Endothelial cell of umbilical vein (primary cell): ENCODE measurements at places on chromosomes 11 and 22. TPM values are rescaled to one million over a fixed set of nuclear protein-coding genes. Genes with fewer than 3 reads are reported as not detected.

OR4C13 gene
- total RNA-seq = not detected in 2 replicates

OR51T1 gene
- total RNA-seq = not detected in 2 replicates

GRCh38 chr11:126716456-126717083 is 284.0 kb downstream of the KIRREL3 start:
- DNase-seq = no peak
- H3K4me1 ChIP-seq = no peaks in the 10 kb centered on the region
- H3K4me3 ChIP-seq = no peak overlapping the region
- no peak overlapping the region for H3K27ac ChIP-seq

GRCh38 chr11:119795690-119796089 is 66.7 kb upstream of the NECTIN1 start:
- H3K36me3 ChIP-seq = no peaks in the 10 kb centered on the region
- no peaks in the 10 kb centered on the region for H3K27me3 ChIP-seq
- H3K27ac ChIP-seq = no peak overlapping the region
- no peak overlapping the region for H3K4me3 ChIP-seq

CNIH2 gene
- 0.78 and 1.2 TPM in 2 replicates for total RNA-seq

DNA sequence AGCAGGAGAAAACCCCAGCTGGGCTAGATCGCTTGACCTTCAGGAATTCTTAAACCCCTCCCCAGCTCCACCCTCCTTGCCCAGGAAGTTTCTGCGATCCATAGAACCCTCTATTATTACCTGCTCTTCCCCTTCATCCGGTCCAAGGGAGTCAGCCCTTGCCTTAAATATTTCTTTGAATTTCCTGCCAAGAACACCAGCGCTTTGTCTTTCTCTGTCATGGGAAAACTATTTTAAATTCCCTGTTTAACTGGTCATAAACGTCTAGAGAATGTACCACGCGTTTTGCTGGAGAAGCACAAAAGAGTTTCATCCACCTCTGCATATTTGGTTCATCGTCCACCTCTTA is 496 bp upstream of the TRAF6 start:
- no peaks in the 10 kb centered on the region for H3K27me3 ChIP-seq
- peak overlapping the region; percentile 50 for H3K27ac ChIP-seq
- no peaks in the 10 kb centered on the region for H3K36me3 ChIP-seq

HSPB2 gene
- total RNA-seq = not detected in 2 replicates

DNA sequence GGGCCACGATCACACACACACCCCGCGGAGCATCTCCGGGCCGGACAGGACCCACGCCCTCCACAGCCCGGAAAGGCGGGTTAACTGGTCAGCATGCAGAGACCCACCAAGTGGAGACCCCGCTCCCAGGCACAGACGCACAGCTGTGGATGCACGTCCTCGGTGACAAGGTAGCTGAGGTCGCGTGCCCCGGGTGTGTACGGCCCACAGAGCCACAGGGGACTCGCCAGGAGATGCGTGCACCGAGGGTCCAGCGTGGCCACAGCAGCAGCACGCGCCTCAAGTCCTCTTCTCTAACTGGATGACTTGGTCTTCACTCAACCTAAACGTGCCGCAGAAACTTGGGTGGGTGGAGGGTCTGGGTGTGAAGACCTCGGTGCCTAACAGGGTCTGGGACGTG is 5.5 kb downstream of the H19 start:
- no peaks in the 10 kb centered on the region for H3K36me3 ChIP-seq
- H3K4me3 ChIP-seq = no peak overlapping the region
- no peaks in the 10 kb centered on the region for H3K27me3 ChIP-seq
- DNase-seq = no peak
- H3K4me1 ChIP-seq = no peaks in the 10 kb centered on the region
- no peak overlapping the region for H3K27ac ChIP-seq

GRCh38 chr11:8705146-8705545 is 22.6 kb downstream of the RPL27A start:
- peaks cover 3% of the 10 kb centered on the region for H3K4me1 ChIP-seq
- no peak overlapping the region for H3K27ac ChIP-seq
- DNase-seq = no peak
- H3K36me3 ChIP-seq = no peaks in the 10 kb centered on the region

- H3K4me3 ChIP-seq = no peak overlapping the region
- H3K4me1 ChIP-seq = peaks cover 5% of the 10 kb centered on the region
- peaks cover 8% of the 10 kb centered on the region for H3K27me3 ChIP-seq
- no peak overlapping the region for H3K27ac ChIP-seq
These were observed 61.4 kb downstream of the LIF start for GRCh38 chr22:30185129-30185528.

OR6T1 gene
- total RNA-seq = not detected in 2 replicates

- H3K4me3 ChIP-seq = no peak overlapping the region
- DNase-seq = no peak
These were observed 11.2 kb upstream of the LYVE1 start for GRCh38 chr11:10579700-10580099.

DNA sequence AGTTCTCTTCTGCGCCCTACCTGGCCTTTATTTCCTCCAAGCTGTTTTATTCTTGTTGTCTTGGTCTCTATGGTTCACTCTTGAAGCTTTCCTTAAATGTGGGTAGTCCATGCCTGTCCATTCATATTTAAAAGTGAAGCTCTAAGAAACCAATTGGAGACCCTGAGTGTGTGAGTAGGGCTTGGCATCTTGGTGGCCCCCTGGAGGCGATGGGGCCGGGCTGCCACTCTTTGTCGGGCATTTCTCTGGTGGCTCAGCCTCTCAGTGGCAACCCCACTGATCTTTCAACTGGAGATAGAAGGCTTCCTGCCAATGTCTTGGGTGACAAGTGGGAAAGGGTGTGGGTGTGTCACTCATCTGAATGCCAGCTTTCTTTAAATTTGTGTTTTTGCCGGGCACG is 9.1 kb downstream of the TRPT1 start:
- H3K27ac ChIP-seq = no peak overlapping the region
- no peak for DNase-seq
- no peaks in the 10 kb centered on the region for H3K27me3 ChIP-seq
- no peaks in the 10 kb centered on the region for H3K36me3 ChIP-seq
- H3K4me1 ChIP-seq = no peaks in the 10 kb centered on the region

DNA sequence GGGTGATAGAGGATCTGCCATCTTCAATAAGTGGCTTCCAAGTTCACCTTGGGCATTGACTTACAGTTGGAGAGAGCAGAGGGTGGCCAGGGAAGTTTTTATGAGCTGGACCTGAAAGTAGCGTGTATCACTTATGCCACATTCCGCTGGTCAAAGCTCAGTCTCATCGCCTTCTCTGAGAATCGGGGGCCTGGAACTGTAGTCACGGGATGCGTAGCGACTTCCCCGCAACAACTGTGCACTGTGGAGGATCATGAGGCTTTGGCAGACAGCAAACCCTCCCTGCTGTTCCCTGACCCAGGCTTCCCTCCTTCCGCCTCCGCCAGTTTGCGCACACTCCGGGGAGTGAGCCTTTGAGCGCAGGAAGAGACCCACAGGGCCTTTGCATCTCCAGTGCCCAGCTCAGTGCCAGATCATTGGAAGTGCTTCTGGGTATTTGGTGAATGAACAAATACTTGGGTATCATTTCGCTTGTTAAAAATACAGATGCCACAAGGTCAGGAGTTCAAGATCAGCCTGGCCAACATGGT is 95.5 kb downstream of the CEP164 start:
- no peaks in the 10 kb centered on the region for H3K27me3 ChIP-seq
- H3K36me3 ChIP-seq = no peaks in the 10 kb centered on the region
- DNase-seq = no peak
- no peaks in the 10 kb centered on the region for H3K4me1 ChIP-seq
- no peak overlapping the region for H3K4me3 ChIP-seq

DNA sequence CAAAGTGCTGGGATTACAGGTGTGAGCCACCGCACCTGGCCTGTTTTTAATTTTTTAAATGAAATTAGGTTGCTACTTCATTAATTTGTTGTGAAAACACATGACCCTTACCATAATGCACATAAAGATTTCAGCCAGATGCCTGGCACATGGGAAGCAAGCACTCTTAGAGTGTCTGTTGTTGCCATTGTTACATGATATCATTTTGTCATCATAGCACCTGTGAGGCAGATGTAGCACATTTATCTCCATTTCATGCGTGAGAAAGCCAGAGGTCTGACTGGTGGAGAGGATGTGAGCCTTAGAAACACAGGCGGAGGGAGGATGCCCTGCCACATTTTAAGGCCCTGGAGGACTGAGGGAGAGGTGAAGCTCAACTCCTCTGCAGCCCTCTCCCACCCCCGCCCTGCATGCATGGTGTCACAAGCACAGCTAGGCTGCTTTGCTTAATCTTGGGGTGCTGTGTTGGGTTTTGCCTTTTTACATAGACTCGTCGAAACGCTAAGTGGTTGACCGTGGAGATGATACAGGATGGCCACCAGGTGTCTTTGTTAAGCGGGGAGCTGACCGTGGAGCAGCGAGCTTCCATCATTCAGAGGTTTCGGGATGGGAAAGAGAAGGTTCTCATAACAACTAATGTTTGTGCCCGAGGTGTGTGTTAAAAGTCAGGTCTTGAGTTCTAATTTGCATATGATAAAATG is 14.0 kb downstream of the DDX25 start:
- no peak for DNase-seq
- H3K36me3 ChIP-seq = no peaks in the 10 kb centered on the region
- no peak overlapping the region for H3K4me3 ChIP-seq
- no peaks in the 10 kb centered on the region for H3K27me3 ChIP-seq
- H3K27ac ChIP-seq = no peak overlapping the region

GRCh38 chr11:118923721-118924587 is 1.8 kb downstream of the BCL9L start:
- H3K36me3 ChIP-seq = no peaks in the 10 kb centered on the region
- no peak overlapping the region for H3K27ac ChIP-seq
- H3K27me3 ChIP-seq = no peaks in the 10 kb centered on the region
- no peak for DNase-seq

DNA sequence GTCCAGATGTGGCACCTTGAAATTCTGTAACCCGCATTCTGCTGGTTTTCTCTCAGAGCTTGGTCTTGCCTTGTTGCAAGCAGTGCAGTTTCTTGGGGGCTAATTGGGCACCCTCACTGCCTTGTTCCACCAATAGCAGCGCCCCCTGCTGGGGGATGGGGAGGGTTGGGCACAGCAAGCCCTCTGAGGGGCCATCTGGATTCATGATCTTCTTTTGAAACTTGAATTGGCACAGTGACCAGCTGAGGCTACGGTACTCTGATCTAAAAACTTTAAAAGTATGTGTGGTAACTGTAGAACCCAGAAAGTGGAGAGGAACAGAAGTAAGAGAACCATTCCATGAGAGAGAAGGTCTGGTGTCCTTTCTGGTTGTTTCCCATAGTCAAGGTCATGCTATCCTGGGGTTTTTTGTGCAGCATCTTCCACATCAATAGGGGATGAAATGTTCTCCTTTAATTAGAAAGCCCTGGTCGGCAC is 64.2 kb downstream of the MED15 start:
- no peaks in the 10 kb centered on the region for H3K4me1 ChIP-seq
- no peak overlapping the region for H3K27ac ChIP-seq
- H3K27me3 ChIP-seq = no peaks in the 10 kb centered on the region
- peak; percentile 42 for DNase-seq

- DNase-seq = peak; percentile 44
- H3K27ac ChIP-seq = no peak overlapping the region
- no peaks in the 10 kb centered on the region for H3K36me3 ChIP-seq
These were observed 40.9 kb downstream of the ZC3H12C start for GRCh38 chr11:110134110-110134509.

ELMOD1 gene
- 0.53 and 2.4 TPM in 2 replicates for total RNA-seq

DNA sequence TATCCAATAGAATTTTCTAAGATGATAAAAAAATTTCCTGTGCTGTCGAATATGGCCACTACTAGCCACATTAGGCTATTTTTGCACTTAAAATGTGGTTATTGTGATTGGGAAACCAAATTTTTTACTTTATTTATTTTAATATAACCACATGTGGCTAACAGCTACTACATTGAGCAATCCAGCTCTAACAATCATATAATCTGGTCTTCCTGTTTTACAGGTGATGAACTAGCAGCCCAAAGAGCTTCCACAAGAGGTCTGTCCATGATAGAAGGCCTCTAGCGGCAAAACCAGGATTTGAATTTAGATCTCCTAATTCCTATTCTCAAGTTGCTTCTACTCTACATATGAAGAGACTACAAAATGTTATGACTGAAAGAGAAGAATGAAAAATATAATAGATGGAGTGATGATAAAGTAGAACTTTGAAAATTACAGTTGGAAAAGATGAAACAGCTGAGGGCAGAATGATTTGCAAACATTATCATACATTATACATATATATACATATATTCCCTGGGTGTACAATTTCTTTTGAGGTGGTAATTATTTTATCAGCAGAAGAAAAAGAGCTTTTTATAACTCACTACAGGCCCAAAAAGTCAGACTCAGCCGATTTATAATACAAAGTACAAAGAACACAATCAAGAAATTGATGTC is 363.5 kb upstream of the PITPNB start:
- no peaks in the 10 kb centered on the region for H3K36me3 ChIP-seq
- H3K4me1 ChIP-seq = peaks cover 13% of the 10 kb centered on the region
- no peak overlapping the region for H3K4me3 ChIP-seq
- H3K27ac ChIP-seq = no peak overlapping the region
- H3K27me3 ChIP-seq = no peaks in the 10 kb centered on the region
- DNase-seq = no peak

- no peak for DNase-seq
- H3K36me3 ChIP-seq = no peaks in the 10 kb centered on the region
- H3K4me1 ChIP-seq = peaks cover 28% of the 10 kb centered on the region
- H3K4me3 ChIP-seq = no peak overlapping the region
These were observed 29.2 kb downstream of the ADAMTS15 start for GRCh38 chr11:130477586-130478203.

DNA sequence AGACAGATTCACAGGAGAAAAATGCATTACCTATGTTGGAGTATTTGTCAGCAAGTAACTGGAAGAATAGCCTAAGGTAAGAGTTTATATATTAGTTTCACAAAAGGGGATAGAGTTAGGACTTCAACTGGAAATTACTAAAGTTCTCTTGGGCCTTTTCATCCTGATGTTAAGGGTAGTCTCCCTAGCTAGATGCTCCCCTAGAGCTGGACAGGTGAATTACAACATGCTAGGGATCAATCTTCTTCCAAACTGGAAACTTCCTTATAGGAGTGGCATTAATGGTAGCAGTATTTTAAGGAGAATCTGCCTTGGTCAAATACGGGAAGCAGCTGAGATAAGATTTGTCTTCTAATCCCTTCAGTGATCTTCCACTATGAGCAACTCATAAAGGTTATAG is 632.8 kb upstream of the RAG2 start:
- no peak overlapping the region for H3K27ac ChIP-seq
- no peaks in the 10 kb centered on the region for H3K36me3 ChIP-seq
- H3K27me3 ChIP-seq = no peaks in the 10 kb centered on the region
- H3K4me1 ChIP-seq = no peaks in the 10 kb centered on the region
- no peak for DNase-seq

ADM2 gene
- total RNA-seq = 0.69 and 1.5 TPM in 2 replicates

- H3K27me3 ChIP-seq = no peaks in the 10 kb centered on the region
- DNase-seq = no peak
- no peaks in the 10 kb centered on the region for H3K36me3 ChIP-seq
- H3K27ac ChIP-seq = no peak overlapping the region
- H3K4me3 ChIP-seq = no peak overlapping the region
These were observed 9.4 kb downstream of the TRIM29 start for GRCh38 chr11:120128392-120129119.

GRCh38 chr11:110711448-110711775 is 825 bp downstream of the ARHGAP20 start:
- H3K4me3 ChIP-seq = peak overlapping the region; percentile 55
- no peaks in the 10 kb centered on the region for H3K27me3 ChIP-seq

GRCh38 chr11:22543261-22543660 is 82.4 kb downstream of the FANCF start:
- no peak overlapping the region for H3K27ac ChIP-seq
- H3K4me3 ChIP-seq = no peak overlapping the region
- no peak for DNase-seq
- no peaks in the 10 kb centered on the region for H3K27me3 ChIP-seq
- H3K4me1 ChIP-seq = no peaks in the 10 kb centered on the region

- H3K4me3 ChIP-seq = no peak overlapping the region
- H3K4me1 ChIP-seq = no peaks in the 10 kb centered on the region
- H3K27ac ChIP-seq = no peak overlapping the region
- DNase-seq = no peak
These were observed 10.5 kb downstream of the HEPHL1 start for GRCh38 chr11:94031625-94032024.

NOX4 gene
- 34.0 and 47.7 TPM in 2 replicates for total RNA-seq
